ENCODE measurements at places on chromosomes 7 and 10.

- DNase-seq: peak; percentile 49
Measured at GRCh38 chr7:102140952-102141370, 145.7 kb upstream of the SH2B2 start.

- DNase-seq: no peak
Measured at GRCh38 chr10:49362596-49363260, 33.2 kb downstream of the DRGX start.

GRCh38 chr7:27140126-27140857 is 3.2 kb downstream of the HOXA5 start:
- no peak for DNase-seq

DNA sequence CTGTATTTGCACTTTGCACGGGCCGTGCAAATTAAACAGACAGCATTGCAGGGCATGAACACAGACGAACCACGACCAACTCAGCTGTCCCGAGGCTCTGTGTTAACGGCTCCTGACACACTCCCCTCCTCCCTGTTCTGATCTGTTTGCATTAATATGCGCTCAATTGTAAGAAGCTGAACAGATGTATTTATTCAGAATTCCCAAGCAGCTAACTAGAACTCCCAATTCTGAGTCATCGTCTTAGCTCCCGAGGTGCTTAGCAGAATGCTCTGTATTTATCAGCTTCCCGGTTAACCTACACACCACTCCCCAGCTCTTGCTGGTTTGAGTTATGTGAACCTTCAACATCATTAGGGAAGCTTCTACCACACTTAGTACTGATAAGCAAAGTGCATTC is 286.4 kb downstream of the PTPRN2 start:
- DNase-seq: no peak

GRCh38 chr7:35430547-35431153 is 176.8 kb upstream of the TBX20 start:
- peak; percentile 49 for DNase-seq

GRCh38 chr7:8133188-8133848 is 128.6 kb downstream of the ICA1 start:
- no peak for DNase-seq

DNA sequence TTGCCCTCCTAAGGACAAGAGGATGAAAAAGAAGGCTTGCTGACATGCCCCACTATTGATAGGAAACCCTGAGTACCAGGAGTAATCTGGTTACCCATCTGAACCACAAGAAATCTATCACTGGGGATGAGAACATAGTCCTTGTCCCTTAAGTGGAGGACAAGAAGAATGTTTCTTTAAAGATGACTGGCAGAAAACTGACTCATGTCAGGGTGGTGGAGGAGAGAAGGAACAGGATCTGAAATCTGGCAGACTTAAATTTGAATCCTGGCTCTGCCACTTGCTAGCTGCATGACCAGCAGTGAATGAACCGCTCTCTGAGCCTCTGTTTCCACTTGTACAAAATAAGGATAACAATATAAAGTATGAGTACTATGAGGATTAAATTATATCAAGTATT is 38.9 kb upstream of the XPNPEP1 start:
- DNase-seq: no peak

GRCh38 chr10:93773120-93773519 is 15.4 kb downstream of the LGI1 start:
- peak; percentile 6 for DNase-seq

- peak; percentile 68 for DNase-seq
Measured at GRCh38 chr7:21944616-21945453, 864 bp downstream of the CDCA7L start.

DNA sequence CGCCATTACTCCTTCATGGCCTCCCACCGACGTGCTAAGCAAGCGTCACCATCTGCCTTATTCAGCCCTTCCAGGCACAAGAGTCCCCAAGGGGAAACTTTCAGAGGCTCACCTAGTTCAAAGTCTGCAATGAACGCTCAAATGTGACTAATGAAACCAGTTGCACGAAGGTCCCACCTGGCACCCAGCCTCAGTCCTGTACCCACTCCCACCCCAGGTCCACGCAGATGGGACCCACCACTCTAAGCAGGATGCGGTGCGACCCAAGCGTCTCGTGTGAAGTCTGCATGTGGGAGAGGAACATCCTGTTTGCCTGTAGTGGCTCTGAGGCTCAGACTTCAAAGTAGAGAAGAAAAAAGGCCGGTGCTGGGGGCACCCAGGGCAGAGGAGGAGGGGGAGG is 40.3 kb downstream of the RGS10 start:
- peak; percentile 45 for DNase-seq

DNA sequence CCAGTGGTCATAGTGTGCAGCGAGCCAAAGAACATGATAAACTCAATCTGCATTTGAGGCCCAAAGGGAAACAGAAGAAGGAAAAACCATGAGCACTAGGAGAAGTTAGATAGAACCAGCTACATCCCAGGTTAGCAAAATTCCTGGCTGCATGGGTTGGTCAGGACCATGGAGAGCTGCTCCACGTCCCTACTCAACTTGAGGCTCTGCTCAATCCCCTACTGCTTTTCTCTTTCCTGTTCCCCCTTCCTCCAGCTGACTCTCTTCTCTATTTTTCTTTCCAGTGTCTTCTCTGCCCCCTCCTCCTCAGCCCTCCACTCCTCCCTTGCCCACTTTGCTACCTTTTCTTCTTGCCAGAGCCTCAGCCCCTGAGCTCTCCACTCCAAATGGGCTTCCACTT is 21.9 kb upstream of the VSIR start:
- DNase-seq: peak; percentile 72

DNA sequence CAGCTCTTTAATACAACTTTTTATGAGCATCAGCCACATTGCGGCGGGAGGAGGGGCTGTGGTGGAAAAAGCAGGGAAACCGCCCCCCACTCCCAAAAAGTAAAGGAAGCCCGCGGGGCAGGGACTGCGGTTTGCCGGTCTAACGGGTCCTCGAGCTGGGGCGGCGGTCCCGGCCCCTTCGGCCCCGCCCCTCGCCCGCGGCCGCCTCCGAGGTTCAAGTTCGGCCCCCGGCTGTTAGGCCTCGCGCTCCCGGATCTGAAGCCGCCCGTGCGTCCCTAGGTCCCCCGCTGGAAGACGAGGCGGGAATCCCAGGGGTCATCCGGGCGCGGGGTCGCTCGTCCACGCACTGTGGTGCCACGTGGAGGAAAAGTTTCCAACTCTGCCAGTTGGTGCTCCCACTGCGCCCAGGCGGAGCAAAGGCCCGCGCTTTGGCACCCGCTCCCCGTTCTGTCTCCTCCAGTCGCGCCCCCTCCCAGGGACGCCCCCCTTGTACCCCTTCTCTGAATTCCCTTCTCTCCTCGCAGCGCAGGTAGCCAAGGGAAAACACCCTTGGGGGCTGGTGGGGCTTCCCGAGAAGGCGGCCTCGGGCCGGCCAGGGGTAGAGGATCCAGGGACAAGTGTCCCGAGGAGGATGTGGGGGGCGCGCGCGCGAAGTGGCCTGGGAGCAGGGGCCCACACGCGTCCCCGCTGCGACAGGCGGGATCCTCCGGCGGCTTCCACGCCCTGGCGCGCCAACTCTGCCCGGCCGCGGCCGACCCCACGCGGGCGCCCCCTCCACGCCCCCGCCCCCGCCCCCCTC is 798 bp upstream of the AUTS2 start:
- DNase-seq: peak; percentile 81

DNA sequence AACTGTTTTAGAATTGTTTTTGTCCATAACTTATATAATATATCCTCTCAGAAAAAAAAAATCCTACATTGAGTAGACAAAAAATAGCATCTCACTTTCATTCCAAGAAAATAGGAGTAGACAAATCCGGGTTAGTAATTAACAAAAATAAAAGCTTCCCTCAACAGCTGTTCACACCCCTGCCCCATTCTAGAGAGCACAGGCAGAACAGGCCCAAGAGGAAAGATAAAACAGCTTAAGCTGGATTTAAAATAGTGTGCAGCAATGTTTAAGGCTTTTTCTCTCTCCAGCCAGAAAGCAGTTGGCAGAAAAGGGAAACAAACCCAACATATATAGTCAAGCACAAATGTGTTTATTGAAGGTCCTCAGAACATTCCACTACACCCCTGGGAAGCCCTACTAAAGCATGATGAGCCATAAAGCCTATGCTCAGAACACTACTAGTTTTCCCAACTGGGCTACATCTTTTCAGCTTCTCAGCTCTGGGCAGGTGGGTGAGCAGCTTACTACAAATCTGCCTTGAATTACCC is 189.9 kb downstream of the MTERF1 start:
- no peak for DNase-seq

DNA sequence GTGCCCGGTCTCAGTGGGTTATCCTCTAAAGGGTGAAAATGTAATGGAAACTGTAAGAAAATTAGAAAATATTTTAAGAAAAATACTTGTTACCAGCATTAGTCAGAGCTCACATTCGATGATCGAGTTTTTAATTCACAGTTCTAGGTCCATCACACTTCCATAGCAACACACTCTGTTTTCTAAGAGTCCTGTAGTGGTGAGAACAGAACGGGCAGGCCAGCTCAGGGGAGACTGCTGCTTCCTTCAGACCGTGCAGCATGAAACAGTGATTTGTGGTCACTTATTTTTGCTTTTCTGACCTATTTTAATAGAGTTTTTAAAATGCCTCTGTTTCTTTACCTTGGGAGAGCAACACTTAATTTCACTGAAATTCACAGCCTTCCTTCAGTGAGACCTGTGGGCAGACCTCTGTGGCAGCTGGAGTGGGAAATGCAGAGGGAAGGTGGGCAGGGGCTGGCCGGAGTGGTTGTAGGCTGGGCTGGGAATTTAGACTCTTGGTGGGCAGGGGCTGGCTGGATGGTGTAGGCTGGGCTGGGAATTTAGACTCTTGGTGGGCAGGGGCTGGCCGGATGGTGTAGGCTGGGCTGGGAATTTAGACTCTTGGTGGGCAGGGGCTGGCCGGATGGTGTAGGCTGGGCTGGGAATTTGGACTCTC is 1.5 kb downstream of the SUN1 start:
- no peak for DNase-seq

- DNase-seq: peak; percentile 85
Measured at GRCh38 chr10:72340510-72341261, 14.0 kb downstream of the DNAJB12 start.

- DNase-seq: no peak
Measured at GRCh38 chr7:121831801-121832200, 41.2 kb upstream of the PTPRZ1 start.

GRCh38 chr10:56745490-56745889 is 384.4 kb upstream of the ZWINT start:
- DNase-seq: no peak

DNA sequence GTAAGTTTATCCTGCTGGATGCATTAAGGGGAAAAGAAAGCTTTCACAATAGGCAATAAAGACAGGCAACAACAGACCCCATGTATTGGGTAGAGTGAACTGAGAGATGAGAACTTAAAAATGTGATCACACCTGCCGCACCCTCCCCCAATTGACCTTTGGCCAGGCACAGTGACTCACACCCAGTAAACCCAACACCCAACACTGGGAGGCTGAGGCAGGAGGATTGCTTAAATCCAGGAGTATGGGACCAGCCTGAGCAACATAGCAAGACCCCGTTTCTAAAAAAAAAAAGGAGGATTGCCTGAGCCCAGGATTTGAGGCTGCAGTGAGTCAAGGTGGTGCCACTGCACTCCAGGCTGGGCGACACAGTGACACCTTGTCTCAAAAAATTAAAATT is 86.9 kb downstream of the MPP7 start:
- no peak for DNase-seq

DNA sequence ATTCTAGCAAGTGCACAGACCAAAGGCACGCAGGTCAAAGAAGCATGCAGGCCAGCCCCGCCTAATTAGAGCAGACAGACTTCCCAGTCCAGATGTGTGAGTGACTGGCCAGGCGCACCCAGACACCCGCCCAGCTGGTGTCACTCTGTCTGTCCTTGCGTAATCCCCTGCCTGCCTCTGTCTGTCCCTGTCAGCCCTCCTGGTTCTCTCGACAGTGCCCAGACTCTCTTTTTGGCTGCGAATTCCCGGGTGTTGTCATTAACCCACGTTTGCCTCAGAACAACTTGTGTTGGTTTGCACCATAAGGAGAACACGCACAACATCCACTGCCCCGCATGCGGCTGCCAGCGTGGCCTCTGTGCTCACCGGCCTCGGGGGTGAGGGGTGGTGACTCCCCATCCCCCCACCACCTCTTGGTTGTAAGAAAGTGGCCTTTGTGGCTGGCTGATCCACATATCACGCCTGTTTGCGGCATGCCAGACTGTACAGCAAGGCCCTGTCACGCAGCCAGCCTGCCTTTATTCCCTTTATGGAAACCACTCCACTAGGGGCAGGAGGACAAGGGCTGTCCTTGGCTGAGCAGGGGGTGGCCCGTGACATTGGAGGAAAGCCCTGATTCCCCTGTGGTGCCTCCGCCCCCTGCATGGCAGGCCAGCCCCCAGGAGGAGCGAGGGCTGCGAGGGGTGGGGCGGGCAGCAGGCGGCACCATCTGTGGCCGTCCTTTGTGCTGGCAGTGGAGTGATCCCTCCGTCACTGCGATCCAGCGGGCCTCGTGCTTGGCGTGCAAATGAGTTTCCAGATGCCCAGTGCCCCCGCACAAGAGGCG is 72.8 kb upstream of the PPIF start:
- DNase-seq: peak; percentile 75

GRCh38 chr7:80923211-80923612 is 4.4 kb upstream of the SEMA3C start:
- no peak for DNase-seq

DNA sequence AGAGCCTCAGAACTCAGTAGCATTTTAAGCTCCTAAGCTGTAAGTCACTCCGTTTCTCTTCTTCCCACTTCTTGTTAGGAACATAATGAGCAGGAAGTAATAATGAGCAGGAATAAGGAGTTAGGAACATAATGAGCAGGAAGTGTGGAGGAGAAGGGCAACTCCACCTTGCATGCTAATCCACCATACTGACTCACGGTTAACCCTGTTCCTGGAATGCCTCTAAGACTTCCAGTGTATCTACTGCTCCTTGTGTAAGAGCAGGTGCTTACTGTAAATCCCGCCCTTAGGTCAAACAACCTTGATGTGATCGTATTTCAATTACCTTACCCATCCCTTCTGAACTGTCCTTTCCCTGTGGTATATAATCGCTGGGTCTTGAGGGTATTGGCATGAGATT is 528.7 kb downstream of the CALN1 start:
- no peak for DNase-seq

- no peak for DNase-seq
Measured at GRCh38 chr7:122068046-122068445, 76.0 kb downstream of the AASS start.
